ENCODE measurements at places on chromosomes 4 and X.
A peak's percentile ranks its signal among the peaks of the same experiment; 100 is the strongest.

GRCh38 chrX:36684053-36684452, 324.1 kb upstream of the FAM47C start:
- DNase-seq: no peak

- no peak for DNase-seq
Measured at GRCh38 chr4:84051639-84052038, 447.5 kb downstream of the NKX6-1 start.

DNA sequence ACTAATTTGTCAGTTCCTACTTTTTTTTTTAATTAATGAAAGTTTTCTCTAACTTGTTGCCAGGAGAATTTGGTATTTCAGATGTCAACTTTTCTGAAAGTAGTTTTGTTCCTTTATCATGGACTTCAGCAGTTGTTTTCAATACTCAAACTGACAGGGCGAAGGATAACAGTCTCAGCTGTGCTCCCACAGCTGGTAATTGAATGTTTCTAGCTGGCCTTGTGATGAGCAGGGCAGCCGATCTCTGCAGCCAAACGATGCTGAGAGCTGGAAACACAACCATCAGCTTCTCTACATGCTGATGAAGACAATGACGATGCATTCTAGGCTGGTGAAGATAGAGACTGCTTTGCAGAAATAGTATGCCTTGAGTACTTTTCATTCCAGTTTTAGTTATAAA, 130.0 kb upstream of the MAP9 start:
- DNase-seq: no peak

GRCh38 chr4:101693842-101694398, 96.6 kb upstream of the BANK1 start:
- DNase-seq: no peak

GRCh38 chrX:40011322-40012038, 86.3 kb downstream of the BCOR start:
- no peak for DNase-seq

- DNase-seq: no peak
Measured at GRCh38 chr4:128858879-128859671, 49.6 kb downstream of the JADE1 start.

DNA sequence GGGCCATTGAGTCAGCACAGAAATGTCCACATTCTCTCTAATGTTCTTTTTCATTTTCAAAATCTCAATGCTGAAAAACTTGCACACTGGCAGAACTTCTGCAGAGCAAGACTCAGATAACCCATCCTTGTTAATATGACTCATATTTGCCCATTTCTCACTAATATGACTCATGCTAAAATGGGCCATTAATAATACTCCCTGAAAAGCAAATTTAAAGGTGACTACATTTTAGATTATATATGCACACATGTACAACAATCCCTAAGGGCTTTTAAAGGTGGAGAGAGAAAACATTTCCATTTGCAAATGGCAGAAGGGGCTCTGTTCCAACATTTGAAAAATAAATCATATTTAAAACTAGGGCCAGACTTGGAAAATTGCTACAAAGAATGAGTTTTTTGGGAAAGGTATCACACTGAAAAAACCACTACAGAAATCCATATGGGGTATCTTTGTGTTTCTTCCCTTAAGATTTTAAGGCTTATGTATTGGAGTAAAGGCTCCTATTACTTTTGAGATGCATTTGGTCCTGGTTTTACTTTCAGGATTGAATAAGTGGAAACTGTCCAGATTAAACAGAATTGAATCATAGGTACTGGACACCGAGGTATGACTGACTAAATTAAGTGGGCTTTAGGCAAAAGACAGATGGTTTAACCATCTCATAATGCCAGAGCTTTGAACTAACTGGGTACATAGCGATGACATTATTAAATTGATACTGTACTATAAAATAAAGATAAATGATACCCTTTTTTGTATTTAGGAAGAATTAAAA, 30.0 kb downstream of the TLR2 start:
- no peak for DNase-seq

DNA sequence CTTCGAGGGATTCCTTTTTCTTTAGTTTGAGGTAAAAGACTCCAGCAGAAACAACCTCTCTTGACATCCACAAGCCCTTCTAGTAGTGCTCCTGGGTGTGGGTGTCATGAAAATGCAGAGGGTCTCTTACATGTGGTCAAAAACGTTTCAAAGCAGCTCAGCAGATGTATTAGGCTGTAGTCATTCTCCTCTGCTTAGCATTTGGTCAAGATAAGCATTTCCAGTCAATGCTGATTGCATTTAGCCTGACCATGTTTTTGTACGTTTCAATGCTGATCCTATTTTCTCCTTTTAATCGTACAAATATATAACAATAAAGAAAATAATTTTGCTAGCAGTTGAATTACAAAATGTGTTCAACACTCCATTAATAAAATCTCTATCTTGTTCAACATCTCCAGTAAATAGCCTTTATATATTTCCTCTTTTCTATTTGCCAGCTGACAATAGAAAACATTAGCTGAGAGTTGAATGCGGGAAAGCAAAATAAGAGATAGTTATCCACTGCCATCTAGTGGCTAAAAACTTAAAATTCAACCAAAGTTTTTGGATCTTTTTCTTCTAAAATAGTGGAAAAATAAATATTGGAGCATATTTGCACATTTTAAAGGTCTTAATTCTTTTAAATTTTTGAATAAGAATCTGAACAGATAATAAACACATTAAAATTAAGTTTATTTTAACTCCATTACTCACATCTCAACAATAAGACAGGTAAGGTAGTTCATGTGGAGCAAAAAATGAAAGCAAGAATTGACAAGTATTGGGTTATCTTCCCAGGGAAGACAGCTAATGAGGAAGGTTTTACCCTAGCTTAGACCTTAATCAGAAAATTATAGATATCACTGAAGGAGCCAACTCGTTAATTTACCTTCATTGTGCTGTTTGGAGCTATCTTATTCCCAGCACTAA, 15.2 kb upstream of the PACRGL start:
- DNase-seq: no peak

- peak; percentile 79 for DNase-seq
Measured at GRCh38 chrX:25523574-25524540, 508.1 kb upstream of the ARX start.

- DNase-seq: no peak
Measured at GRCh38 chrX:119237562-119237942, 1.5 kb downstream of the PGRMC1 start.

DNA sequence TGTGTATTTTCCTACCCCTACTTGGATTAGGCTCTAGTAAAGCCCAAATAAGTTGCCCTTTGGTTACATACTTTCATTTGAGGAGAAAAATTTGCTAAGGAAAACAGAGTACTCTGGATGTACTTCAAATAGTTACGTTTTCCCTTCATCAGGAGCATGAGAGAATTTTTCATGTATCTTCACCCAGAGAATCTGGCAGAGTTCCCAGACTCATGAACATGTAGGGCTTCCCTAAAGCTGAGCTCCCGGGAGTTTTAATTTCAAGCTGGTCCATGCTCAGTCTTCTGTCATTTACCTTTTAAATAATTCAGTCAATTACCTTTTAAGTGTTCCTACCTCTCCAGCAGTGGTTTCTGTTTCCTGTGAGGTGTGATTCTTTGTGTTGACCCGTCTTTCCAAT, 367.5 kb upstream of the GRID2 start:
- no peak for DNase-seq

DNA sequence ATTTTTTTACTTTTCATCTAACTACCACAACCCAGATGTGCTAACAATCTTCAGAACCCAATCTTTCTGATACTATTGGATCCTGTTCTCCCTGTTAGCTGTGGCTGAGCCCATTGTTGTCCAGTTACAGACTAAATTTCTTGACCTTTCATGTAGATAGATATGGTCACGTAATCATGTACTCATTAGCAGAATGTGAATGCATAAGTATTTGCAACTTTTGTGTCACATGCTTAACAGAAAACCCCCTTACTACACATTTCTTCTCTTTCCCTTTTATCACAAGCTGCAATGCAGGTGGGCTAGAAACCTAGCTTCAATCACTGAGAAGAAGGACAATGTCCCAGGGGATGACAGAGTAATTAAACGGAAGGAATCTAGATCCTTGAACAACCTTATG, 13.1 kb upstream of the FAM13A start:
- no peak for DNase-seq

GRCh38 chr4:88107406-88108107, 50.9 kb downstream of the ABCG2 start:
- DNase-seq: no peak

- DNase-seq: no peak
Measured at GRCh38 chr4:185902654-185903053, 90.7 kb upstream of the SORBS2 start.

DNA sequence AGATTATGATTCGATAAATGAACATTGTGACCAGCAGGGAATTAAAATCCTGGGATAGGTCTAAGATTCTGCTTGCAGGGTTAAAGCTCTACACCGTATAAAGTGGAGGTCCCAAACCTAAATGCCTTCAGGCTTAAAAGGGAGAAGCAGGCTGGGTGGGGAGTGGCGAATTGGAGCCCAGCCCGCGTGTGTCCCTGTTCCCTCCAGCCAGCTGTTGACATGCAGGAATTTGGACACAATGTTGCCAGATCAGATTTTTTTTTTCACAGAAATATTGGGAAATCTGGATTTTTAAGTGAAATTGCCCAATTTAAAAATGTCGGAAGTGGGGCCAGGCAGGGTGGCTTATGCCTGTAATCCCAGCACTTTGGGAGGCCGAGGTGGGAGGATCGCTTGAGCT, 60.5 kb downstream of the ELF4 start:
- no peak for DNase-seq

GRCh38 chr4:185469580-185470154, 1.9 kb downstream of the CCDC110 start:
- no peak for DNase-seq

GRCh38 chrX:68988865-68989264, 160.0 kb downstream of the EFNB1 start:
- no peak for DNase-seq

DNA sequence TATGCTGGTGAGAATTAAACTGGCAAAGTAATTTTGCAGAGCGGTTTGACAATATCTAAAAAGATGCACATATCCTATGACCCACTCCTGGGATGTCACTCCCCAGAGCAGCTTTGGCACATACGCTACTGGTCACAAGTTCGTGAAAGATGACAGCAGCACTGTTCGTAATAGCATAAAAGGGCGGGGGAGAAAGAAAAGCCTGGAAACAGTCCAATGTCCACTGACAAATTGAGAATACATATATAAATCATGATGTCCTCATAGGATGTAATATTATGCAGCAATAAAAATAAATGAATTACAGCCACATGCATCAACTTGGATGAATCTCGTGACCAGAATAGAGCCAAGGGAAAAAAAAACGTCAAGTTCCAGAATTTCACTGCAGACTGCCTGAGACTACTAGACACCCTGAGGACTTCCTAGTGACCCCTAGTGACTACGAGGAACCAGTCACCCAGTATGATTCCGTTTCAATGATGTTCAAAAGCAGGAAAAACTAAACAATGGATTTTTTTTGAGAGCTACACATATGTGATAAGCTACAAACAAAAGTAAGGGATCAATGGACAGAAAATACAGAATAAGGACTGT, 1.8 kb downstream of the PCSK1N start:
- DNase-seq: no peak

GRCh38 chrX:153333266-153333665, 687 bp upstream of the ZNF275 start:
- DNase-seq: no peak

GRCh38 chr4:9735515-9735914, 45.9 kb upstream of the DRD5 start:
- no peak for DNase-seq

- DNase-seq: no peak
Measured at GRCh38 chrX:113959912-113960626, 623.8 kb upstream of the HTR2C start.

- DNase-seq: no peak
Measured at GRCh38 chr4:75056277-75056676, 123.4 kb downstream of the PARM1 start.

DNA sequence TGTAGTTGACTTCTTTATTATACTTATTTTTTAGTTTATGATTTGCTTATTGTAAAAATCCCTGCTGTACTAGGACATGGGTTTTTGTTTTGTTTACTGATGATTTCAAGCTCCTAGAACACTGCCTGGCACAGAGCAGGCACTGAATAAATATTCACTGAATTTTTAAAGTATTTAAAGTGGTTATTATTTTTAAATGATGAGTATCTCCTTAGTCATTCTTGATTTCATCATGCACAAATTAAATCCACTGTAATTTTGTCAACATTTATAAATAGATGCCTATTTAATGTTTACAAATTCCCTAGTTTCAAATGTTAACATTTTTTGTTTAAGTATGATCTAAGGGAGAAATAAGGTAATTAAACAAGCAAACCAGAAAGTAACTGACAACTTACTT, 367.9 kb upstream of the SLIT2 start:
- DNase-seq: no peak

GRCh38 chrX:19670854-19671620, 155.7 kb upstream of the MAP3K15 start:
- no peak for DNase-seq

DNA sequence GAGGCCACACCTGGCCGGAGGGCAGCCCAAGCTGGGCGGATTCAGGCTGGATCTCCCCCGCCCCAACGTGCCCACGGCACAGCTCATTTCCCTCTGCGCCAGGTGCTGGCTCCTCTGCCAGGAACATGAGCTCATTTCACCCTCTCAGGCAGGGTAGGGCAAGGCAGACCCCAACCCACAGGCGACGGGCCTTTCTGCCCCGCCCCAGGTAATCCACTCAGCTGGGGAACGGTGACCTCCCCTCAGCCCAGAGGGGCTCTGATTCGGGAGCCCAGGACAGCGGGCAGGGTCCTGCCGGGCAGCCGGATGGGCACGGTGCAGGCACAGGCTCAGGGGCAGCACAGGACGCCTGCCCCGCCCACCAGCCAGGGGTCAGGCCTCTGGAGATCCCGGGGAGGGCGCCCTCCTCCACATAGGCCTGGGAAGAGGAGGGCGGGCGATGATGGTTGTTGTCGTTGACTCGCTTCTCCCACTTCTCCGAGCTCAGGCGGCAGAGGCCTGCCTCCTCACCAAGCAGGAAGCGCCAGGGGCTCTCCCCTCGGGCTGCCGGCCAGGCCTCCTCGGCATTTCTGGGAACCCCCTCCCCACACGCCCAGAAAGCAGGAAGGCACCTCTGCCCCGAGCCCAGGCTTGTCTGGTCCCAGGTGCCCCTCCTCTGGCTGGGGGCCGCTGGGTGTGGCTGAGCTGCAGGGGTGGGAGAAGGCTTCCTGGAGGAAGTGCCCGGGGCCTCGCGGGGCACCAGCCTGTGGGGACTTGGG, 31.1 kb downstream of the TACC3 start:
- no peak for DNase-seq

DNA sequence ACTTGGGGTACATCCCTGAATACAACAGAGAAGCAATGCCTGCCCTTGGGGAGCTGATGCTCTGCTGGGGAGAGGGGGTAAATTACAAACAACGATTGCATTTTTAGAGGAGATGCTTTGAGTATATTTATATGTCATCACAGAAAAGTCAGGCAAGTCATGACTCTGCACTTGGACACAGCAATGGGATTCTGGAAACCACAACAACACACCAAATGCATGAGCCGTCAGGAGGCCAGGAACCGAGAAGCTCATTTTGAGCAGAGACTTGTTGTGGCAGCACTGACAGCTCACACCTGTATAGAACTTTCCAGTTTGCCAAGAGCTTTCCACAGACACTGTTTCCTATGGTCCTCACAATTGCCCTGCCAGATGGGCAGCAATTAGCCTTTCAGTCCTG, 113.2 kb upstream of the RBPJ start:
- DNase-seq: no peak
